Motor neuron (in vitro differentiated cells): ENCODE measurements at places on chromosomes 6 and 20. TPM values are rescaled to one million over a fixed set of nuclear protein-coding genes. Genes with fewer than 3 reads are reported as not detected.
A peak's percentile ranks its signal among the peaks of the same experiment; 100 is the strongest.

NOL7 gene
- total RNA-seq: 70.3 and 71.5 TPM in 2 replicates

DZANK1 gene
- 7.2 and 7.4 TPM in 2 replicates for total RNA-seq

LKAAEAR1 gene
- total RNA-seq: 0.52 and 0.53 TPM in 2 replicates

GPX5 gene
- total RNA-seq: 0.28 and 0.34 TPM in 2 replicates

ZBTB46 gene
- total RNA-seq: 2.3 and 4.4 TPM in 2 replicates

SLC12A5 gene
- 55.5 and 55.8 TPM in 2 replicates for total RNA-seq

DNA sequence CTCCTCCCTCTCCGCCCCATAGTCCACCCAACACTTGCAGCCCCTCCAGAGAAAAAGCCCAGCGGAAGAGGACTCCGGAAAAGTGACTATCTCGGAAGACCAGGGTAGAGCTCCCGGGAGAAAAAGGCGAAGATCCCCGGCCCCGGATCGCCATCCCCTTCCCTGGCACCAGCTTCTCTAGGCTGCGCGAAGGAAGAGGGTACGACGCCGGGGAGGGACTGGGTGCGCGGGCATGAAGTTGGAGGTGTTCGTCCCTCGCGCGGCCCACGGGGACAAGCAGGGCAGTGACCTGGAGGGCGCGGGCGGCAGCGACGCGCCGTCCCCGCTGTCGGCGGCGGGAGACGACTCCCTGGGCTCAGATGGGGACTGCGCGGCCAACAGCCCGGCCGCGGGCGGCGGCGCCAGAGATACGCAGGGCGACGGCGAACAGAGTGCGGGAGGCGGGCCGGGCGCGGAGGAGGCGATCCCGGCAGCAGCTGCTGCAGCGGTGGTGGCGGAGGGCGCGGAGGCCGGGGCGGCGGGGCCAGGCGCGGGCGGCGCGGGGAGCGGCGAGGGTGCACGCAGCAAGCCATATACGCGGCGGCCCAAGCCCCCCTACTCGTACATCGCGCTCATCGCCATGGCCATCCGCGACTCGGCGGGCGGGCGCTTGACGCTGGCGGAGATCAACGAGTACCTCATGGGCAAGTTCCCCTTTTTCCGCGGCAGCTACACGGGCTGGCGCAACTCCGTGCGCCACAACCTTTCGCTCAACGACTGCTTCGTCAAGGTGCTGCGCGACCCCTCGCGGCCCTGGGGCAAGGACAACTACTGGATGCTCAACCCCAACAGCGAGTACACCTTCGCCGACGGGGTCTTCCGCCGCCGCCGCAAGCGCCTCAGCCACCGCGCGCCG lies 822 bp downstream of the FOXQ1 start:
- no peak for ATAC-seq

- no peak for ATAC-seq
Measured at GRCh38 chr6:96621983-96622382, 59.1 kb downstream of the FHL5 start.

DNA sequence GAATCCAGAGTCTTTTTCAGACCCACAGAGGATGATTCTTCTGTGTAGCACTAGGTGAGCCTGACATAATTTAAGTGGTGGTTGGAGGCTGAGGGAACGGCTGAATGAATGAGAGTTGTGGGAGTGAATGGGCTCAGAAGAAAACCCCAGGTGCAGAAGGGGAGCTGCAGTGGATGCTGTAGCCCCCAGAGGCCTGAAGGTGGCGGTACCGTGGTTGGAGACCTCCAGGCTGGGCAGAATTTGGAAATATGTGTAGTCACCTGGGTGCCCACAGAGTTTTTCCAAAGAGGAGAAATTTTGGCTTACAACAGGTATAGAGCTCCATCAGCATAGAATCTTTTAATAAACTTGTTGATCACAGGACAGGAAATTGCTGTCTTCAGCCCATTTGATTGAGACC lies 6.5 kb upstream of the RAET1G start:
- no peak for ATAC-seq

GRCh38 chr20:17610566-17611289 lies 40.9 kb downstream of the DSTN start:
- ATAC-seq: peak; percentile 13

GRCh38 chr6:31462026-31462963 lies 35.6 kb upstream of the MICB start:
- peak; percentile 4 for ATAC-seq

GRCh38 chr20:4883051-4883450 lies 118.3 kb downstream of the SLC23A2 start:
- no peak for ATAC-seq

- no peak for ATAC-seq
Measured at GRCh38 chr20:25242231-25242630, 5.7 kb upstream of the PYGB start.

DNA sequence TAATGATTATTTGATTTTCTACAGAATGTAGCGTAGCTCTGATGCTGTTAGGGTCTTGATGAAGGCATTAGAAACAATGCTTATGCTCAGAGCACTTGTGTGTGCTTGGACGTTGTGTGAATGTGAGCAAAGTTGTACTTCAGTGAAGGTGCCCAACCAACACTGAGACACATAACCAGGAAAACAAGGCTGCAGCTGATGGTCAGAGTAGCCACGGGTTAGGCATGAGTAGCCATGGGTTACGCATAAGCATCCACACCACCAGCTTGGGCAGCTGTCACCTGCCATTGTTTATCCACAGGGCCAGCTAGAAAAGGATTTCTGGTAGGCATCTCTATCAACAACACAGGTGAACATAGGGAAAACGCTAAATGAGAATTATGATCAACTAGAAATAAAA lies 326.6 kb downstream of the NRN1 start:
- no peak for ATAC-seq
